ENCODE measurements at places on chromosomes 2 and 18.

DNA sequence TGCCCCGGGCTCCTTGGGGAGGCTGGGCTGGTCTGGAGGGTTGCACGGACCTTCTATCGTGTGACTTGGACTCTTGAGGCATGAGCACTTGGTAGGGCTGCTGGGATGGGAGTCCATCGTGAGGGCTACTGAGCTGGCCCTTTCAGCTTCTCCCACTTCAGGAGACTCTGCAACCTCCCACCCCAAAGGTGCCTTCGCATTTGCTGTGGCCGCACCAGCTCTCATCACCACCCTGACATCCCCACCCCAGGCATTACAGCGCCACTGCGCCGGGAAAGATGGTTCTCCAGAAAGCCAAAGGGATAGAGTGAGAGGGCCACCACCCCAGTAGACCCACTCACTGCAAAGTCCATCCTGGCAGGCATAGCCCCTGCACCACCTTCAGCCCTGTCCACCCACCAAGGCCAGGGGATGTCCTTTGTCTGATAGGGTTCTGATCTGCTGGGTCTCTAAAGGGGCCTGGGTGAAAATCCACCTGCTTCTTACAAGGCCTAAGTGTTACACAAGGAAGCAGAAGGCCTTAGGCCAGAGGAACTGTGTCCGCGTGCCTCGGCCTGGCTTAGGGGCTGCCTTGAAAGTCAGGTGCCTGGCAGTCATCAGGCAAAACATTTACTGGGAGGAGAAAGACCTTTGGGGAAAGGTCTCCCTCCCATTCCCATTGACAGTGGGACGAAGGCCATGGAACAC lies 5.1 kb downstream of the EHD3 start:
- DNase-seq = no peak

- DNase-seq = no peak
Observed at GRCh38 chr2:212618636-212619035, 80.0 kb upstream of the ERBB4 start.

DNA sequence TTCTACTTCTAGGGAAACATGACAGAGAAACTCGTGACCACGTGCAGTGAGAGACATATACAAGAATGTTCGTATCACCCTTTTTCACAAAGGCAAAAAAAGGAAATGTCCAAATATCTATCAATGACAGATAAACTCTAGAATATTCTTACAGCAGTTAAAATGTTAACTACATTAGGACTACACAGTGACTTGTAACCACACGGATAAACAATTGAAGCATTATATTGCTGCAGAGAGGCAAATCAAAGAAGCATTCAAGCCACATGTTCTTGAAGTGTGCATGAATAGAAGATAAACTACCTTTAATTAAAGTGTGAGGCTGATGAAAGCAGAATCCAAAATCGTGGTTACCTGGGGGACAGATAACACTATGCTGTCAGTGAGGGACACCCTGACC lies 935.3 kb upstream of the KLHL29 start:
- DNase-seq = no peak

DNA sequence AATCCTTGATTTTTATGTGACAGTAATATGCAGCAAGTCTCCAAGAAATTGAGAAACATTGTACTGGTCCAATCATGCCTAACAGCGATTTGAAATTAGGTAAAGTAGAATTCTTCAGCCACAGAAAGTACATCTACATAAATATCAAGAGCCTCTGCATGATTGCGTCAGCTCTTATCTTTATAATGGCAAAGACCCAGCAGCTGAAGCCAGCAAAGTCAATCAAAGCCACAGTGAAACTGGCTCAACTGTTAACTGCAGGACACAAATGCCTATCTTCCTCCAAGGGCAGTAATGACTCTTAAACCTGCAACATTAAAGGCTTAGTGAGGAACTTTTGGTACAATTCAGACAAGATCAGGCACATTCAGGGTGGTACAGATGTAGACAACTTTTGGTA lies 102.5 kb downstream of the BARD1 start:
- no peak for DNase-seq

DNA sequence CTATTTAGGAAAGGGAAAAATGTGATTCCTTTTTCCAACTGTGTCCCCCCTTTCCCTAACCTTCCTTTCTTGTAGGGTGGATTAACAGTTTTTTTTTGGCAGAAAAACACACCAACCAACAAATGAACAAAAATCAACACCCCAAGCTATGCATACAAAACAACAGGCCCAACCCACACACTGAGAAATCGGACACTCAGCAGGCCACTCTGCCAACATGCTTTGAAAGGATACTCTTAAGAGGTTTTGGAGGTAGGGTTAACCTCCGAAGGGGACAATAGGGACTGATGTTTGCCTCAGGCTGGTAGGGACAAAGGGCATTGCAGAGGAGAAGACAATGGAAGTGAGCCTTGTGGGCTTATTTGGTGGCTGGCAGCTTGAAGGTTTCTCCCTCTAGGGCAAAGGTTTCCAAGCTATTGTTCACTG lies 33.1 kb upstream of the POLE4 start:
- no peak for DNase-seq

Data from stimulated activated CD8-positive, alpha-beta memory T cell treated with anti-CD3 and anti-CD28 coated beads, Interleukin-15, amount 100 ng/mL, for 4 hours (primary cell).